ENCODE measurements at places on chromosomes 16 and 17. TPM values are rescaled to one million over a fixed set of nuclear protein-coding genes. Genes with fewer than 3 reads are reported as not detected.

The PIK3R6 gene
- total RNA-seq, result not detected

GRCh38 chr16:66422366-66422765 is 4.7 kb upstream of the BEAN1 start:
- DNase-seq, result peak; percentile 73

The CHTF18 gene
- total RNA-seq, result 39.2 TPM

The GRIN2A gene
- not detected for total RNA-seq

DNA sequence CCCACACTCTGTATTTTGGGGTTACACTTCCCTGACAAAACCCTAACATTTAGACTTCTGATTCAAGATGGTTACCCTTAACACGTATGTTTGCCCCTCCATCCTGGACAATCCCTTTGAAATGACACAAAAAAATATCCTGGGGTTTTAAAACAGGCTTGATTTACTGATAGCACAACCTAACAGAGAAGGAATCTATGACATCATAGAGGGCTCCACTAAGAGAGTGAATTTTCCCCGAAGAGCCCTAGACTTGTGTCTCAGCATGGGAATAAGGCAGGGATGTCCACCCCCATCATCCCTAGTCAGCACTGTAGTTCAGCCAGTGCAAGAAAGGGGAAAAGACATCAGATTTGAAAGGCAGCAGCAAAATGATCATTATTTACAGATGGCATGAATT is 15.8 kb upstream of the SRCIN1 start:
- DNase-seq, result no peak

The CDRT15 gene
- total RNA-seq, result not detected

All from LHCN-M2 (cell line).